Central memory CD4-positive, alpha-beta T cell (primary cell): ENCODE measurements at places on chromosomes 7 and 10.

- DNase-seq, result peak; percentile 35
These were observed 104.6 kb upstream of the PPIF start for GRCh38 chr10:79242620-79243152.

GRCh38 chr10:94006591-94007550, 13.1 kb downstream of the PLCE1 start:
- no peak for DNase-seq

DNA sequence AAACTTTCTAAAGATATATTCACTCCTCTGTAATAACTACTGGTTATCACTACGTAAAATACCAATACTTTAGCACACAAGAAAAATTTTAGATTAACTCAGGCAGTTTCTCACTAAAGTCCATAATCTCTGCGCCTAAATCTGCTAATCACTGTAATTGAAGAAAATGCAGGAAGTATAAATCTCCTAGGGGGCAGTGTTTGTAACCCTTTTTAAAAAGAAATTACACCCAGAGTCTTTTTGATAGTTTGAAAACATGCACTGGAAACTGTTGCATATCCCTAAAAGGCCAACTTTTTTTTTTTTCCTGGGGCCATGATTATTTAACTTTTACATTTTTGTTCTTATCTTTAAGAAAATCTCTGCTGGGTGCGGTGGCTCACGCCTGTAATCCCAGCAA, 209.6 kb downstream of the KIAA1217 start:
- no peak for DNase-seq

DNA sequence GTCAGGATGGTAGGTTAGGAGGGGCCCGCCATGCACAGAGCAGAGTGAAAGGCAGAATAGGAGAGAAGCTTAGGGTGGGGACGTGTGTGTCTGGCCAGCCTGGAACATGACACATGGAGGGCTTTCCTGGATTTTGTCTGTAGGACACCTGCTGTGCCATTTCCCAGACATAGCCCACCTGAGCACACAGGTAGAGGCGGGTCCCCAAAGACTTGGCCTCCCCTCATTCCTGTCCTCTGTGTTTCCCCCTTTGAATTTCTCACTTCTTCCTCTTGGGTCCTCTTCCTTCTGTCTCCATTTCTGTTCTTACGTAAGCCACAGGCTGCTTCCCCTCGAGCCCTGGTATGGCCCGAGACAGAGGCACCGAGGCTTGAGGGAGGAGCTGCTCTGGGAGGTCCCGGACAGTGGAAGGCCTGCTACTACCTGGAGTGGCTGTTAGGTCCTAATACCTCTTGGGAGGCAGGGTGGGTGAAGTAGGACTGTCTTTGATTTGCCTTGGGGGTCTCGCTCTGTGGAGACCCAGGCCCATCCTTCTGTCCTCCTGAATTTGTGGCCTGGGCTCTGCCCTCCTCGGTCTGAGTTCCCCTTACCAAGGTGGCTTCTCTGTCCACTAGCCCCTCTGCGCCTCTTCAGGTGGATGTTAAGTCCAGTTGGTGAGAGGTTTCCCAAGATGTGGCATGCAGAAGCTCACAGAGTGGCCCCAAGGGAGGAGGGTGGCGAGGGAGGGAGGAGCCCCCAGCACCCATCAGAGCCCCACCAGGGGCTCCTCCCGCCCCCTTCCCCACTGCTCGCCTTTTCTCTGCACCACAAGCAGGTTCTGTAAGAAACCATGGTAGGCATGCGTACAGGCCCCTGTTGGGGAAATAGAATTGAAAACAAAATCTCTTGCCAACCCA, 5.5 kb downstream of the ZNF775 start:
- no peak for DNase-seq

DNA sequence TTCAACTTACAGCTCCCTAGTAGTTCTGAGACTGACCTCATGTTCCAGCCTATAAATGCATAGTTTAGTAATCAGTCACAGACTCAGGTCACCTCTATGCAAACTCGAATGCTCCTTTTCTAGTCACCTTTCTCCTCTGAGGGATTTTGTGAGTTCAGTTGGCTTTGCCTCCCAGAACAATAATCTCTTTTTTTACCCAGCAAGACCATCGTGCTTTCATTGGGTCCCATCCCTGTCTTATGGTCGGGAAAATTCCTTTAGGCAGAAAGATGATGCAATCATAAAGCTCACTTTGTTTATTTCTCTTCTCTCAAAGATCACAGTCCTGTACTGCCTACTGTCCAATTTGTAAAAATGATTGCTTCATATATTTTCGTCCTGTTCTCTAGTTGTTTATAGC, 38.4 kb downstream of the TWIST1 start:
- DNase-seq, result no peak

- no peak for DNase-seq
These were observed 506.8 kb upstream of the COBL start for GRCh38 chr7:51823437-51823836.

GRCh38 chr7:5525271-5526099, 101.9 kb upstream of the TNRC18 start:
- no peak for DNase-seq

DNA sequence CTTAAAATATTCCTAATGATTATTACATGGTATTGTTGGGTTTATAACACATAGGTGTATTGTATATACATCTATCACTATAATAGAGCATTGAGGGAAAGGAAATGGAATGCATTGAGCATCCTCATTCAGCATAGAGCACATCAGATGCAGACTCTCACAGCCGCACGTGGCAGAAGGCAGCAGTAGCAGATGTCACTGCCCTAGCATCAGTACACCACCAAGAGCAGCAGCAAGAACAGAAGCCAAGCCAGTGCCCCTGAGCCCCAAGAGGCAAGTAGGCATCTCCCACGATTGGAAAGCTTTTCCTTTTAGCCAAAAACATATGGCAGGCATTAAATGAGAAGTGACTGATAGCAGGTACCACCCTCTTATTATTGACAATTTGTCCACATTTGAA, 510.0 kb downstream of the TNS3 start:
- no peak for DNase-seq

DNA sequence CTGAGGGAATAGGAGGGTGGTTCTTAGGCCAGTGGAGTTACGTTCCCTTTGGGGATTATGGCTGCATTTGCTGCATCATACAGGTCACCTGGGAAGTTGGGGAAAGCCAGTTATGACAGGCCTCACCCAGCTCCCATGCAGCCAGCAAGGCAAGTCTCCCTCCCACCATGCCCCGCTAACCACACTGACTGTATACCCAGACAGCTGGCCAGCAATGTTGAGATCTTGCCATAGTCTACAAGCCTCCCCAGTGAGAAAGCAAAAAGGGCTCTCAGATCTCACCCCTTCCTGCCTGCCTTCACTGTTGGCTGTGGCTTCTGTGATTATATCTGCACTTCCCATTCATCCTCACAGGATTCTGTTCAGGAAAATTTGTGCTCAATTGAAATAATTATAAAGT, 133.3 kb upstream of the HGF start:
- no peak for DNase-seq

- no peak for DNase-seq
These were observed 8.0 kb upstream of the MNX1 start for GRCh38 chr7:157018328-157018996.

DNA sequence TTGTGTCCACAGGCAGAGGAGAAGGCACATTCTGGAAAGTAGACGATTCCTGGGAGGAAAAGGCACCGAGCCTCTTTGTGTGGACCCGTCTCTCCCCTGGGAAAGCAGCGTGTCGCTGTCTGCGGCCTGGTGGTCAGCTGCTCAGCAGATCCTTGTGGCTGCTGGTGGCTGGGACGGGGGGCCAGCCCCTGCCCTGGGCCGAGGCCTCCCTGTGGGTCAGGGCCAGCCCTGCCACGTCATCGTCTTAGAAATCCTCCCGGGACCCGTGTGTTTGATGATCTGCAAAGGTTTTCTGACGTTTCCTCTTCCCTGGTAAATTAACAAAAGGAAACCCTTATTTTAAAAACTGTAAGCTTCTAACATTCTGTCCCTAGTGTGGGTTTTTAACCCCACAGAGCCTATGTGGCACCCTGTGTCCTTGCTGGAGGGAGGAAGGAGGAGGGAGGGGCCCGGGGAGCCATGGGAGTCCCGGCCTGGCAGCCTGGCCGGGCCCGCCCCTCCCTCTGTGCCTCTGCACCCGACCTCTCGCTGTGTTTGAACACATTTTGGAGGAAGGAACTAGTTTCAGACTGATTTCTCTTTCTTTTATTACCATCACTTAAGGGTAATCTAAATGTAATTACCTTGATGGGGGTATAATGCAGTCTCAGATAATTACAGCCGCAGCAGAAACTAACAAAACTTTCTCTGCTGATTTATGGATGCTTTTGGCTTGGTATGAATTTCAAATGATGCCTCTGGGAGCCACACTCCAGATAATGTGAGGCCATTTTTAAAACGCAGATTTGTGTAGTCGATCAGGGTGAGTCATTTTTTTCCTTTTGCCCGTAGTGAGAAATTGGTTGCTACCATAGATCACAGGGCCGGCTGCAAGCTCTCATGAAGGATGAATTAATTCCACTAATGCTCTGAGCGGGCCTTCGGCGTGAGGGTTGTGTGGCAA, 85.5 kb downstream of the NKX6-2 start:
- DNase-seq, result no peak

DNA sequence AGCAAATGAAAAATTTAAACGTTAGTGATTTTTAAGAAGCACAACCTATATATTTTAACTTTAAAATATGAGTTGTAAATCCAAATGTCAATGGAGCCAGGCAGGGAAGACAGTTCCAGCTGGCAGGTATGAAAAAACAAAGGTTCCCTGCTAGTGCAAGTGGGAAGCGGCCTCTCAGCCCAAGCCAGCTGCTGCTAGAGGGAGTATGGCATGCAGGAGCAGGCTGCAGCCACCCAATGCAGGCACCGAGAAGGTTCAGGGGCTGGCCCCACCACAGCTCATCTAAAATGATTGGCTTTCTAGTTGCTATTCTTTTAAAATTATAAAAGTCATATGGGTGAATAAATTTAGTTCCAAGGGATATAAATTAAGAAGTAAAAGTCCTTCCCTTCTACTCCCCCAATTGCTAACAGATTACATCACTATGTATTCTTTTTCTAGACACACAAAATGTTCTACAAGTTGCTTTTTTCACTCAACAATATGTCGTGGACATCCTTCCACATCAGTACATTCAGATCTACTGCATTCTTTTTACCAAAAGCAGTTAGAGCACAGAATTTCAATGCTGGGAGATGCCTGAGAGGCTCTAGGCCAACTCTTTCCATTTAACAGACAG, 69.3 kb downstream of the SGMS1 start:
- DNase-seq, result no peak

- DNase-seq, result no peak
These were observed 1003.7 kb downstream of the LRMDA start for GRCh38 chr10:76435157-76435556.

DNA sequence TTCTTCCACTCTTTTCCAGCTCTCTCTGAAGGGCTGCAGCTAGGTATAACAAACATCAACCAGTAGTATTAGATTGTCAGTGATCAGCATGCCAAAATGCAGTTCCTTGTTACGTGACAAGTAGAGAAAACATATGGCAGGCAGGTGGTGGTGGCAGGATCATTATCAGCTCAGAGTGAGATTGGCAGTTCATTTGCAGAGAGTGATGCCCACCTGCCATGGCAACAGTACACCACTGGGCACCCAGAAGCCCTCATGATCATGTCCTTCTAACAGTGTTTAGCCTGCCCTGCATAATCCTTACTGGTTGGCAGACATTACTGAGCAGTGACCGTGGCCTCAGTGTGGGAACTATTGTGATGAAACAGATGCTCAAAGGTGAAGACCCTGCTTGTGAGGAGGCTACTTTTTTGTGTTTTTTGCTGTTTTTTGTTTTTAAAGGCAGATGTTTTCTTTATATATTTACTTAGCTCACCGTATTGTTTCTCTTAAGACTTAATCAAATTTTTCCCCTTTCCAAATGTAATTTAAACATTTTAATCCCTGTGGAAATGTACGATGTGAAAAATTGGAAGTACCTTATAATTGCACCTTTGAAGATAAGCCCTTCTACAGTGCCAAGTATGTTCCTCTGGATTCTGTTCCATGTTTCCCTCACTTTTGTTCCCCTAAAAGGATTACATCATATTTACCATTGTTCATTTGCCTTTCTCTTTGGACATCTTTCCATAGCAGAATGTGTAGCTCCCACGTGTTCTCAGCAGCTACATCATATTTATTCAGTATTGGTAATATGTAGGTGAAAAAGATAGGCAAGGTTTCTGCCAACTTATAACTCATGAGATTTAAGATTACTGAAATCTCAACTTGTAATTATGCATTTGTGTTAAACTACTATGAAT, 179.6 kb downstream of the SND1 start:
- no peak for DNase-seq

DNA sequence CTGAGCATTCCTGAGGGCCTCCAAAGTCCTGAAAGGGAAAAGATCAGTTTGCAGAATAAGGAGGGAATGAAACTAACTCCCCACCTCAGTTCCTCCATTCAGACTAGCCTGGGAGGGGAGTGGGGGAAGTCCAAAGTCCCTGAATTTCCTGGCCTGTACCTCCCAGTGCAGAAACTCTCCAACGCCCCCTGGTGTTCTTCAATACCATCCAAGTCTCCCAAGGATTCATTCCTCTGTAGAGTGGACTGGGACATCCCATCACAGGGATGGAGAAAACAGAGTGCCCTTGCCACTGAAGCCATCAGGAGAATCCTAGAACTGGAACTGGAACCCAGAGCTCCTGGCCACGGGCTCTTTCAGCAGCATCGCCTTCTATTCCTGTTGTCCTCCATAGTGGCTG, 1.6 kb upstream of the COL13A1 start:
- no peak for DNase-seq

- DNase-seq, result no peak
These were observed 26.7 kb upstream of the TARP start for GRCh38 chr7:38300175-38300574.

DNA sequence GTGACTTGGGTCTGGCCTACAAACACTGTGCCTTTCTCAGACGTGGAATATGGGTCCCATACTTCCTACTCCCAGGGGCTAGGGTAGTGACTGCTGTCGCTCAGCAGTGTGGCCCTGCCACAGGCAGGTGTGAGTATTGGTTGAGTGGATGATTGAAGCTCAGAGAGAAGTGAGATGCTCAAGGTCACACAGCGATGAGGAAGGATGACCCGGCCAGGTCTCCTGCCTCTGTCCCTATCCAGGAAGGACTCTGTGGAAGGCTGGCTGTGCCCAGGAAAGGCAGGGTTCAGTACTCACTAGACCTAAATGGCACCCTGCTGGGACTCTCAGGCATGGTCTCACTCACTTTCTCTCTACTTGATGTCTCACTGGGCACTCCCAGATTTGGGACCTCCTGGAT, 2.8 kb downstream of the PRF1 start:
- no peak for DNase-seq

DNA sequence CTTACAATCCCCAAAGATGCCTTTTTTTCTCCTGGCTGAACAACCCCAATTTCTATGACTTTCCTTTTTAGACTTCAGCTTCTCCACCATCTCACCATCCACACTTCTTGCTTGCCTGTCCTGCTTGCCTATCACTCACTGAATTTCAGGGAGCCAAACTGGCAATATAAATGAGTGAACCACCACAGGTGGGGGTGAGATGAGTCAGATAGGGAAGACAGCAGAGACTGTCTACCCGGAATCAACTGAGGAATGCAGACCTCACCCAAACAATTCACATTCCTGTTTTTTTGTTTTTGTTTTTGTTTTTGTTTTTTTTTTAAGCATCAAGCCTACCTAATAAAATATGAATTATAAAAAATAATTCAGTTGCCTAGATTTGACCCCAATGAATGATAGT, 273.8 kb downstream of the NRG3 start:
- DNase-seq, result no peak
